ENCODE measurements at places on chromosomes 6 and 20. TPM values are rescaled to one million over a fixed set of nuclear protein-coding genes. Genes with fewer than 3 reads are reported as not detected.

DNA sequence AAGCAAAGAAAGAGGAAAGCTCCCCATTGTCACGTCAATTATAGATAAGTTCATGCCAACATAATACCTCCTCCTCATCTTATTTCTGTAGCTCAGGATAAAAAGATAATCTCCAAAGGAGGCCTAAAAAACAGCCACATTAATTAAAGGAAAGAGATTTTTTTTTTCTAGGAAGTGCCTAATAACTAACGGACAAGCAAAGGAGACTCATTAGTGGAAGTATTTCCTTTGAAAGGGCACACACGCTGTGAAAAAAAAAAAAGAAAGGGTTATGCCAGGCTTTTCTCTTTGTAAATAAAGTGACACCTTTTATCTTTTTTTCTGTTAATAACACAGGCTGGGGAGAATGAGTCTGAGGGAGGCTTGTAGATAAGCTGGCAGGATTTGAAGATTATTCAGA, 55.7 kb downstream of the PCSK2 start:
- DNase-seq: no peak

- DNase-seq: peak; percentile 44
Observed at GRCh38 chr6:79868098-79868722, 79.1 kb downstream of the ELOVL4 start.

DNA sequence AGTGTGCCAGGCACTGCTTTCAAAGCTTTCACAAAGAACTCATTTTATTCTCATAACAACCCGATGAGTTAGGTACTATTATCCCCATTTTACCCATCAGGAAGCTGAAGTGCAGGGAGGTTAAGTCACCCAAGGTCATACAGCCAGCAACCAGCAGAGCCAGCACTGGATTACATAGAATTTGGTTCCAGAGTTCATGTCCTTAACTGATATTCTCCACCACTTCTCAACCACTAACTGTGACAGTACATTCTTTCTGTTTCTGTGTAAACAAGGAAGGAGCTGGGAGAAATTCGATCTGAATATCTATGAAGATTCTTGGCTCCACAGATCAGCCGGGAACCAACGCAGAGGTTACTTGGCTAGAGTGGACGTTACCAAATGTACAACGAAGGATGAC, 98.0 kb downstream of the KIF16B start:
- no peak for DNase-seq

- no peak for DNase-seq
Observed at GRCh38 chr20:24462460-24463010, 6.9 kb upstream of the SYNDIG1 start.

DNA sequence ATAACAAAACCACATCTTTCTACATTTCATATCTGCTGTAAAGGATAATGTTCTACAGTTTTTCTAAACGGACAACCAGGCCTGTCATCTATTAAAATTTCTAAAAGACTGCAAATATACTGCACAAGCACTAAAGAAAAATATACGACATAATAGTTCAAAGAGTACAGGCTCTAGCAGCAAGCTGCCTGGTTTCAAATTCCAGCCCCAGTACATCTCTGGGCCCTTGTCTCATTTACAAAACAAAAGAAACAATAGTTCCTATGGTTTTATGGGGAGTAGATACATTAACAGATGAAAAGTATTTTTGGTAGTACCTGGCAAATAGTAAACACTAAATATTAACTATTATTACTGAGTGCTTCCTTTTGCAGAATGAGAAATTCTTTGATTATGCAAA, 24.1 kb downstream of the DEK start:
- DNase-seq: no peak

DNA sequence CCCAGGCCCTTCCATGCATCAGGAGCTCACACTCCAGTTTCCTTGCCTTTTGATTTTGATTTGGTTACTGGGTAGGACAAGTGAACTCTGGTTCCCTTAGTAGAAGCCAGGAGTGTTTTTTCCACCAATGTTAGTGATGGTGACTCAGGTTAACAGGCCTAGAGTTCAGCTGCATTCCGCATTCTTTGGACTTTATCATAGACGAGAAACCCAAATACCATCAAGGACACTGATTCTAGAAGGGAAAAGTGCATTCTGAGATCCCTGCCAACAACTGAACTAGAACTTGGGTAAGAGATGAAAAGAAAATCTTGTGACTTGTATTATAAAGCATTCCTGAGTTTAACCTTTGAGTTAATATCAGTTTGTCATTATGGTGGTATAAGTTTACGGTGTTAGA, 8.9 kb downstream of the GSS start:
- DNase-seq: no peak

GRCh38 chr6:139364982-139365379, 9.5 kb downstream of the CITED2 start:
- DNase-seq: no peak

GRCh38 chr6:142408409-142408808, 106.6 kb downstream of the ADGRG6 start:
- no peak for DNase-seq

The NCOA3 gene
- 106 TPM for total RNA-seq

- peak; percentile 86 for DNase-seq
Observed at GRCh38 chr6:118709859-118710350, 58.5 kb upstream of the CEP85L start.

The VWA7 gene
- total RNA-seq: 0.52 TPM

GRCh38 chr6:56999049-56999448, 44.1 kb downstream of the BEND6 start:
- no peak for DNase-seq

The PI16 gene
- 1.1 TPM for total RNA-seq

DNA sequence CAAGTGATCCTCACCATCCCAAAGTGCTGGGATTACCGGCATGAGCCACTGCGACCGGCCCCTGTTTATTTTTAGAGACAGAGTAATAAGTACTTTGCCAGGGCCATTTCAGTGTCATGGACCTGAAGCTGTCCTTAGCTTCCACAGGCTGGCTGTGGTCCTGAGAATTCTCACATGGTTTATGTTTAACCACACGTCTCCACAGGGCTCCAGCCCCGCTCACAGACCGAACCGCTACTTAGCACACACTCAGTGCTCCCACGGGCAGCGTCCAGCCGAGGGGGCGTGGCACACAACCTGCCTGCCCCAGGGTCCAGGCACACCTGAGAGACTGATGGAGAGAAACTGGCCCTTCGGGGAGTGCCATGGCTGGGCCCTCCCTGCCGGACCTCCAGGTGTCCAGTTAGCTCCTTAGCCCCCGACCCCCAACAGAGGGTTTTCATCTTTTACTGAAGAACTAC, 11.7 kb downstream of the ACSS1 start:
- DNase-seq: no peak

GRCh38 chr6:100311707-100312251, 152.9 kb downstream of the SIM1 start:
- no peak for DNase-seq

The NKX2-2 gene
- not detected for total RNA-seq

GRCh38 chr6:137136065-137136464, 37.4 kb downstream of the IL22RA2 start:
- DNase-seq: no peak

DNA sequence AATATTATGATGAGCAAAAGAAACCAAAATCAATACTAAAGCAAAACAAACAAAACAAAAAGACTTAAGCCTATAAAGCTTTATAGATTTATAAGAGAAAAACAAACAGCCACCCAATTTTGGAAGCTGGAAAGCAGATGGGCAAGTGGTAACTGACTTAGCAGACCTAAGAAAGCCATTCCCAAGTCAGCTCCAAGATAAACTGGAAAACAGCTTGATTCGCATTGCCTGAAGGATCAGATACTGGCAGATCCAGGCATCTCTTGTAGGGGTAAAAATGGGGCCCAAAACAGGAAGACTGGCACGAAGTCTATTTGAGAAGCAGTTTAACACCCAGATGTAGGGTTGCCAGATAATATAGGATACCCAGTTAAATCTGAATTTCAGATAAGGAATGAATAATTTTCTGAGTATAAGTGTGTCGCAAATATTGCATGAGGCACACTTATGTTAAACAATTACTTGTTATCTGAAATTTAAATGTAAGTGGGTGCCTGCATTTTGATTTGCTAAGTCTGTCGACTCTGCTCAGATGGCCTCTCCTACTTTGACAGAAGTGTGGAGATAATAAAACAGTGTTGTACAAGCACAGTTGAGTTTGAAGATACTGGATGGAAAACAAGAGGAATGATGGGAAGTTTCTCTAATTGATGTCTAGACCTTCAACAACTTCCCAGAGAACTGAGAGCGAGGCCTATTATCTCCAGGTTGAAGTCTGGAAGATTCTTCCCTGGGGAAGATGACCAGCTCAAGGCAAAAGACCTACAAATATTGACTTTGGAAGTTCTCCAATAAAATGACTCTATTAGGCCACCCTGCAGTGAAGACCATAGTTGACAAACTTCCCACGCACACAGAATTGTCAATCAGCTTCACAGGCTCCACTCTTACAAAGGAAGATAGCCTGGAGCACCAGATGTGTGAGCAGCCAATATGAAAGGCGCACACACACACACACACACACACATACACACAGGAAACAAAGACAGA, 113.4 kb downstream of the FAM50B start:
- DNase-seq: no peak
